ENCODE measurements at places on chromosomes 11 and 22.

- DNase-seq = no peak
Measured at GRCh38 chr11:41779401-41779960, 320.0 kb upstream of the LRRC4C start.

DNA sequence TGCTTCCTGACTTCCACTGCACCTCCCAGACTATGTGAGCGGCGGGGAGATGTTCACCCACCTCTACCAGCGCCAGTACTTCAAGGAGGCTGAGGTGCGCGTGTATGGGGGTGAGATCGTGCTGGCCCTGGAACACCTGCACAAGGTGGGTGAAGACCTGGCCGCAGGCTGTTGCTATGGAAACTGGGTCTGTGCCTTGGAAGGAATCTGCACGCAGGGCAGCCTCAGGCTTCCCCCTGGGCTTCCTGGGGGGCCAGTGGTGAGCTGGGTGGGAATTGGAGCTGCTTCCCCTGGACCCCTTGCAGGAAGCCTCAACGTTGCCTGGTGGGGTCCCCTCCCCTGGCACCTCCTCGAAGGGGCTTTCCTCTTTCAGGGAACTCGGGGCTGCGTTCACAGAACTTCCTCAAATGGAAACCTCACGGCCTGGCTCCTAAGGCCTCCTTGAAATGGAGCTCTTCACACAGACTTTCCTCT lies 1.5 kb downstream of the RPS6KA4 start:
- no peak for DNase-seq

DNA sequence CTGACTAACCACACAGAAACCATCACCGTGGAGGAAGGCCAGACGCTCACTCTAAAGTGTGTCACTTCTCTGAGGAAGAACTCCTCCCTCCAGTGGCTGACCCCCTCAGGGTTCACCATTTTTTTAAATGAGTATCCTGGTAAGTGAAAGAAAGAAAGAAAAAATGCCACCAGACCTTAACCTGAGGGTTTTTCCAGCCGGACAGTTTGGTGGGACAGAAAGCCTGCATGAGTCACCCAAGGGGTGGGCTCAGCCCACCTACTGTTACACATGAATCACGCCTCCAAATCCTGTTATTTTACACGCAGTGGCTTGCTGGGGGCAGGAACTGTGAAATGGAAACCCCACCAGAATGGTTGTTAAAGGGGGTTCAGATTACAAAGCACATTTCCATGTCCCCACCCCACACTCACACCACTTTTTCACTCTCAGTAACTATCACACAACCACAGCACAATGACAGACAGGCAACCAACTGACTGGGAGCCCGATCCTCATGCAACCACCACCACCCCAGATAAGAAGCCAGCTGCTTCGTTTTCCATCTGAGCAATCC lies 11.9 kb downstream of the CRTAM start:
- no peak for DNase-seq

DNA sequence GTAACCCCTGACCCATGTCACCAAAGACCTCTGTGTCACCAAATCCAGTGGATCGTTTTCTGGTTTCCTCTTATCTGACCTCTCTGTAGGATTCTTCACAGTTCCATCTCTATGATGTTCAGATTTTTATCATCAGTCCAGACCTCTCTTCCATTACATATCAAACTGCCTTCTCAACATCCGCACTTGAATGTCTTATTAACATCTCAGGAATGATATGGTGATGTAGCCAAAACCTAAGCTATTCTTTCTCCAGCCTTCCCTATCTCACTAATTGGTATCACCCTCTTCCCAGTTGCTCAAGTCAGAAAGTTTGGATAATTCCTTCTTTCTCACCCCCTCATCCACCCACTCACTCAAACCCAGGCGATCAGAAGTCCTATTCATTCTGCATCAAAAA lies 13.4 kb downstream of the APLNR start:
- no peak for DNase-seq

GRCh38 chr22:22599248-22599647 lies 40.2 kb upstream of the PRAME start:
- no peak for DNase-seq

DNA sequence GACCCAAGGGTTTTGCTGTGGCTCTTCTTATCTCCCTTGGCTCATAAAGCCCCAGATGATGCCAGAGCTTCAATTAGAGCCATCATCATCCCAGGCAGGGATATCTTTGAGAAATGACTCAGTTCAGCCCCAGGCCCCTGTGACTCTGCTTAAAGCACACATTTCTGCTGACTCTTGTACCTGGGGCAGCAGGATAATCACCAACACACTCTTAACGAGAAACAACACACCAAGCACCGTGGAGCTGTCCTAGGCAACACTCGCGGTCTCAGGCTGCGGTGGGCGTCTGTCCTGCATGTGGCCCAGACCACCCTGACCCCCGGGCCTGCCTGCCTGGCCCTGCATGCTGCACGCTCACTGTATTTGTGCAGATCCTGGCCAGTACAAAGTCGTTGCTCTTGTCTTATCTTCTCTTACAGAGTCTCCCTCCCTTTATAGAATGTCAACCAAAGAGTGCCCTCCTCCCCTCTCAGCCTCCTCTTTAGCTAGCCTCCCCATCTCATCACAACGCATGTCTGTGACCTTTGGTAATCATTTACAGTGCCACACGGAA lies 114.2 kb upstream of the PARVA start:
- DNase-seq = no peak
